WTC11 (cell line): ENCODE measurements at places on chromosomes 2 and 18.

DNA sequence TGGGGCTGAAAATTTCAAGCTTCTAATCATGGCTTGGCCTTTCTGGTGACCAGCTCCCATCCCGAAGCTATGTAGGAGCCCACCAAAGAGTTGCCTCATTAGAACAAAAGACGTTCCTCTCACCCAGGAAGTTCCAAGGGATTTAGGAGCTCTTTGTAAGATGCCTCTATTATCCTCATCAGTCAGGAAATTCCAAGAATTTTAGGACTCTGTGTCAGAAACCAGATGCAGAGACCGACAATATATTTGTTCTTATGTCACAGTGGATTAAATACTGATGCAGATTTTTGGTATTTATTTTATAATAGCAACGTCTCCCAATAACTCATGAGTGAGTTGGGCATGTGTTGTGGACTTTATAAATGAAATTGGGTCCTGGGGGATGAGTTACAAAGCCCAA is 91.8 kb upstream of the SKOR2 start:
- DNase-seq = no peak

GRCh38 chr2:228355897-228356296 is 174.4 kb upstream of the SPHKAP start:
- DNase-seq = no peak

DNA sequence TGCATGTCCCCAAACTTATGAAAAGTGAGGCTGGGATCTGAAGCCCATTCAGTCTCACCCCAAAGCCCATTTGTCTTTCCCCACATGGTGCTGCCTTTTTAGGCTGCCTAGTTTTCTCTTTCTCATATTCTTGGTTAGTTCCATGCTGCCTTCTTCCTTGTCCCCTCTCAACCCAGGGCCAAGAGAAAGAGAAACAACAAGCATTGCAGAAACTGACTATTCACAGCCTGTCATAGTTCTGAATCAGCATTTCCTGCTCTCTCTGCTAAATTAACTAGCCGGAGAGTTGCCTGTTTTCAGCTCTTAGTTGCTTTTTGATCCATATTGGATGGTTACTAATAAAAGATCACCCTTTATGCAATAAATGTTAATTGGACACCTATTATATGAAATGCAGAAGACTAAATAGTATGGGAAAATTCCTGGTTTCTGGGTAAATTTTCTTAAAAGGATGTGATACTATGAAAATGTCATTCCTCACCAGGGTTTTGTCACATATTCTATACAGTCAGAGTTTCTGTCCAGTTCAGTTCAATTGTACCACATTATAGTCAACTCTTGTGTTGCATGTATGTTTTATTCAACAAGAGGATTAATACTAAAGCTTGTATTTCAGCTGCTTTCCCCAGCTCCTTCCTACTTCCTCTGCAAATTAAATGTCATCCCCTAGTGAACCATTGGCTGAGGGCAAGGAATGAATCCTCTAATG is 246.5 kb downstream of the GALR1 start:
- no peak for DNase-seq

DNA sequence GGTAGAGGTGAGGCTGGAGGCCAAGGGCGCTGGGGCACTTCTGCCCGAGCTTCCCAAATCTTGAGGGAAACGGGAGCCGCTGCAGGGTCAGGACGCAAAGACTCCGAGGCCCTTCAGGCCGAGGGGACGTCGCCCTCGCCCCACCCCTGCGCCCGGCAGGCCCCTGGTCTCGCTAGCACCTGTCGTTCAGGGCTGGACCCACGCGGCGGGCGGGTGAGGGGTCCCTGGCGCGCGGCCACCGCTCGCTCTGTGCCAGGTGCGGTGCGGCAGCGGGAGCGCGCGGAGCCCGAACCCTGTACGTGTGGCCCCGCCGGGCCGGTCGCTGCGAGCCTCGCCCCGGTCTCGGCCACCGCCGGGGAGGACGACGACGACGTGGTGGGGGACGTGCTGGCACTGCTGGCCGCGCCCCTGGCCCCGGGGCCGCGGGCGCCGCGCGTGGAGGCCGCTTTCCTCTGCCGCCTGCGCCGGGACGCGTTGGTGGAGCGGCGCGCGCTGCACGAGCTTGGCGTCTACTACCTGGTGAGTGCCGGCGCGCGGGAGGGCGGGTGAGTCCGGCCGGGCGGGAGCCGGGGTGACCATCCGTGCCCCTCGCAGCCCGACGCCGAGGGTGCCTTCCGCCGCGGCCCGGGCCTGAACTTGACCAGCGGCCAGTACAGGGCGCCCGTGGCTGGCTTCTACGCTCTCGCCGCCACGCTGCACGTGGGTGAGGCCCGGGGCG is 4.9 kb downstream of the ERFE start:
- no peak for DNase-seq

GRCh38 chr2:182444806-182445205 is 18.0 kb upstream of the PDE1A start:
- DNase-seq = no peak

GRCh38 chr2:220057391-220057790 is 430.0 kb downstream of the SLC4A3 start:
- DNase-seq = no peak

DNA sequence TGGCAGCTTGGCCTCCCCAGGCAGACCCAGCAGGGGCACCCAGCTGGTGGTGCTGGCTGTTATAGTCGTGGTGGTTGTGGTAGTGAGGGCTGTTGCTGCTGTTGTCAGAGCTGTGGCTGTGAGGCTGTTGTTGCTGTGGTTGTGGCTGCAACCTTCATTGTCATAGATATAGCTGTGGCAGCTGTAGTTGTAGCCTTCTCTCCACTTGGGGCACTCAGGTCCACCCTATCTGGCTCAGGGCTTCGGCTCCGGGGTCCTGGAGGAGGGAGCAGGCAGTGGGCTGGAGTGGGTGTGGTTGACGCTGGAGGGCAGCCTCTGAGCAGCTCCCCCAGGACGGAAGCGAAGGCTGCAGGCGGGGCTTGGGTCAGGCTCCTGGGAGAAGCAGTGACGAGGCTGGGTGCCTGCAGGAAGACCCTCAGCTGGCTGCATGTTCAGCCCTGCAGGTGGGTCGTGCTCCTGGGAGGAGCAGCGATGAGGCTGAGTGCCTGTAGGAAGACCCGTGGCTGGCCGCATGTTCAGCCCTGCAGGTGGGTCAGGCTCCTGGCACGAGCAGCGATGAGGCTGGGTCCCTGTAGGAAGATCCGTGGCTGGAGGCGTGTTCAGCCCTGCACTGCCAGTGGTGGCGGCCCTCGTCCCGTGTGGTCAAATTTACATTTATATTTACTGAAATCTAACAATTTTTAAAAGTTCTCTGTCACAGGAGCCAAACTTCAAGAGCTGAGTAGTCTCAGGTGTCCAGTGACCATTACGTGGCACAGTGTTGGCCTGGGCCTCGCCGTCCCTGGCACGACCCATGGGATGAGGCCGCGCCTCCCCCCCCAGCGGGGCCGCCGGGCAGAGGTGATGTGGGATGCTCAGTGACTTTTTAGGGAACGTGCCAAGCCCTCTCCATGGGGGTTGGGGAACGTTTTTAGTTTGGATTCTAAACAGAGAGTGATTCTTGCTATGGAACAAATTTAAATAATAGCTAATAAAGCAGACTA is 79.2 kb upstream of the PXDN start:
- DNase-seq = peak; percentile 65

GRCh38 chr2:239042046-239042445 is 194.2 kb downstream of the TWIST2 start:
- no peak for DNase-seq
